ENCODE measurements at places on chromosomes 16 and 17.

GRCh38 chr17:76354317-76354729 is 607 bp upstream of the PRPSAP1 start:
- DNase-seq = no peak

DNA sequence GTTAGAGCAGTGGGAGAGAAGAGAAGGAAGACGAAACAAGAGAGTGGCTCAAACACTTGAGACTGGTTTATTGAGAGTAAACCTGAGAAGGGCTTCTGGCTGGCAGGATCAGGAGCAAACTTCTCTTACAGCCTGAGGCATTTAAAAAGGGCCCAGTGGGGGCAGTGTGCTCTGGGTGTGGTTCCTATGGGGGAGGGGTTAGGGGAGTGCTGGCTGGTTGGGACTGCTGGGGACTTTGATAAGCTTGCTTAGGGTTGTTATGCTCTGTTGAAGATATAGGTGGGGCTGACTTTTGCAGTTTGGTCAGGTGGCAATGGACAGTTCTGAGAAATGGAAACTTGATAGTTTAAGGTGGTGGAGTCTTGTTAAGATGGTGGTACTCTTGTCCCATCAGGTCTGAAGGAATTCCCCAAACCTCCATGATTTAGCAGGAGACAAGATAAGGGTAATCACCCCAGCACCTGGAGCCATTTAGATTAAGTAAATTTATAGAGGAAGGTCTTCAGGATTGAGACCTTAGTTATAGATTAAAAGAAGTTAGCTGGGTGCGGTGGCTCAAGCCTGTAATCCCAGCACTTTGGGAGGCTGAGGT is 79.3 kb downstream of the EMP2 start:
- no peak for DNase-seq

- DNase-seq = no peak
Measured at GRCh38 chr16:12143447-12144172, 167.1 kb downstream of the SNX29 start.

DNA sequence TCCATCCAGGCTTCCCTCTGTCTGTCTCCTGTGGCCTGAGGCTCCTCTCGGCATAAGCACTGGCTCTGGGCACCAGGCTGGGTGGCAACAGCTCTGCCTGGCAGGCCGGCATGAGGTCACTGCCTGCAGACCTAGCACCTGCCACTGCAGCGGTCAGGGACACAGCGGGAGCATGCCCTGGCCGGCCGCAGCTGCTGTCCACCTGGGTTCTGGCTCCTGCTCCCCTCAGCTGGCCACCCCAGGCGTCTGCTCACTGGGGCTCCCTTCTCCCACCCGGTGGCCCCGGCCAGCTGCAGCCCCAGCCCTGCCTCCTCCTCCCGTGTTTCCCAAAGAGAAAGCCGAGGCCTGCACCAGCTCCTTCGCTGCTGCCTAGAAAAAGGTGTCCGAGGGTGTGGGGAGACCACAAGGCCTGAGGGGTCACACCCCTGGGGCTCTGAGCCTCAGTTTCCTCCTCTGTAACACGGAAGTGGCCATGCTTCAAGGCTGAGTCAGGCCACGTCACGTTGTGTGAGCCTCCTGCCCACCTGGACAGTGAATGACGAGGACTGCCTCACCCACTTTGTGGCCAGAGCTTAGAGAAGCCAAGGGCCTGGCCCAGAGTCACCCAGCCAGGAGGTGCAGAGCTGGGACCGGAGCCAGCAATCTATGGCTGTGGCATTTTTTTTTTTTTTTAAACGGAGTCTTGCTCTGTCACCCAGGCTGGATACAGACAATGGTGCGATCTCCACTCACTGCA is 6.7 kb downstream of the NTHL1 start:
- DNase-seq = no peak

DNA sequence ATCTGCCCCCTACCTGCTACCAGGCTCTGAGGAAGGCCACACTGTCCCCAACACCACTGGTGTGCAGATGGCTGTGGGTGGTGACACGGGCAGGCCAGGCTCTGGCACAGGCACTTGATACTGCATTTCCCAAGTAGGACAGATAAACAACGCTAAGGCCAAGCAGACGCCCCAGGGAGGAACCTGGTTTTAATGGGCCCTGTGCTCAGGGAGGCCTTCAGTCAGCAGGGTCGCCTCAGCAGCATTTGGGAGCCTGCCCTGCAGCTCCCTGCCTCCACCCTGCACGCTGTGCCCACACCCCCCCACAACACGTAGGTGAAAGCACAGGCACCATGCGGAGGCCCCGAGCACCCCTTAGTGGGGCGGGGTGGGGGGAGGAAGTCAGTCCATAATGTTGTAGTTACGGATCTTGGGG is 3.3 kb upstream of the FASN start:
- no peak for DNase-seq

- no peak for DNase-seq
Measured at GRCh38 chr17:21212826-21213637, 929 bp downstream of the TMEM11 start.

- DNase-seq = no peak
Measured at GRCh38 chr17:82242977-82243647, 14.3 kb downstream of the SLC16A3 start.

DNA sequence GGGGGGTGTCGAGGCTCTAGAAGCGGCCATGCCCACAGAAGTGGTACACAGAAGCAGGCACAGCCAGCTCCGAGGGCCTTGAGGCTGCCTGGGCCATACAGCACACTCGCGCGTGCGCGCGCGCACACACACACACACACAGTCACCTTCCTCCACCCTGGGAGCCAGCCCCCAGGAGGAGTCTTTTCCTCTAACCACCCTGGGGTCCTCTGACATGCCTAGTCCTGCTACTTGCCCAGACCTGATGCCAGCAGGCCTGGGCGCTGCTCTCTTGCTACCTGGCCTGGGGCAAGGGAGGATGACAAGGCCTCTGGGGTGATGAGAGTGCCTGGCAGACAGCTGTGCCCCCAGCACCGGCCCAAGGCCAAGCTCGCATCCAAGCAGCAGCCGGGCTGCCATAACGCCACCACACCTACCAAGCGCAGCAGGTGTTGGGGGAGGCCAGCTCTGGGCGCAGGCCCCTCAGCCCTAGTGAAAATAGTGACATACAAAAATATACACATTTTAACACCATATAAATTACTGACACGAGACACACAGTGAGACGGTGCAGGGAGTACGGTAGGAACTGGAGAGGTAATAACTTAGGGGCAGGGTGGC is 41.1 kb downstream of the TSC2 start:
- no peak for DNase-seq

DNA sequence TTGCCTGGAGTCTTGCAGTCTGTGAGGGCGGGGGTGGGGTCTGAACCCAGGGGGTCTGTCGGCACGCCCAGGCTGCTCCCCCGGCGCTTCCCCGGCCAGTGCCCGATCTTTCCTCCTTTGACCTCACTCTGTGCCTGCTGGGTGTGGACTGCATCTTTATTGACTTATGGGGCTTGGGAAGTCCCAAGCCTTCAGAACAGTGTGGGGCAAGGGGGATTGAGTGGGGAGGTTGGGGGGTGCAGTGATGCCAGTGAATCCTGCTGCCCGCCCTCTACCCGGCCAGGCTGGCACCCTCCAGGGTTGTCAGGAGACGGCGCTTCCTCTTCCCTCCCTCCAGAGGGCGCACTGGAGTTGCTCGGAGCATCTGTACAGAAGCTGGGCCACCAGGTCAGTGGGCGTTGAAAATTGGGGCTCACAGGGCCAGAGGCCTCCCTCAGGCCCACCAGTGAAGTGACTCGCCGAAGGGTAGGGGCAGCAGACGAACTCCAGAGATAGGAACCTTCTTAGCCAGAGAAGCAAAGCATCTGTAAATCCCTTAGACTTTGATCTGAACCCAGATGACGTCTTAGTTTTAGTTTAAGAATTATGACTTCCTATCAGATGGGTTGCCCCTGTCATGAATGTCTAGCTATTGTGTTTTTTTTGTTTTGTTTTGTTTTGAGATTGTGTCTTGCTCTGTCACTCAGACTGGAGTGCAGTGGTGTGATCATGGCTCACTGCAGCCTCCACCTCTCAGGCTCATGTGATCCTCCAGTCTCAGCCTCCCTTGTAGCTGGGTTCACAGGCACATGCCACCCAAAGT is 184.8 kb upstream of the CIBAR2 start:
- DNase-seq = peak; percentile 57

DNA sequence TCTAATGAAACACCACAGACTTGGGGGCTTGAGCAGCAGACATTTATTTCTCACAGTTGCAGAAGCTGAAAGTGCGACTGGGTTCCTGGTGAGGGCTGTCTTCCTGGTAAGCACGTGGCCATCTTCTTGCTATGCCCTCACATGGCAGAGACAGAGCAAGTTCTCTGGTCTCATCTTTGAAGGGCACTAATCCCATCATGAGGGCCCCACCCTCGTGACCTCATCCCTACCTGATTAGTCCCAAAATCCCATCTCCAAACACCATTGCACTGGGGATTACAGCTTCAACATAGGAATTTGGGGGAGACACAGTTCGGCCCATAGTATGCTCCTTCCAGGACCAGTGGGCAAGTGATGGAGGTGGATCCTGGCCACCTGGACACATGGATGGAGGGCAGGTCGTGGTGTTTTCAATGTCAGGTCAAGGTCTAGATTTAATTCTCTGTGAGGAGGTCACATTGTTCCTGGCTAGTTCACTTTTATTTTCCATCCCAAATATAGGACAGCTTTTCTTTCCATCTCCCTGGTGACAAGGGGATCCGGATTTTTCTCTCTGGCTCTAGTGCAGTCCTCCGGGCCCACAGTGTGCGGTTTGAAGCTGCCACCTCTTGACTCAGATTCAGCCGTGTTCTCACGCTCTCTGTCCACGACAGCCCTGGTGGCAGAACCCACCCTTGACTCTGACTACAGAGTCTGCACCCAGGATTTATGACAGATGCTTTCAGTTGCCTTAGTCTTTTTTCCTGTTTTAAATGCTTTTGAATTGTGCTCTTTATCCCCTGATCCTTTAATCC is 160.5 kb upstream of the NOL11 start:
- DNase-seq = no peak

- no peak for DNase-seq
Measured at GRCh38 chr17:78623541-78623940, 46.3 kb upstream of the DNAH17 start.

Data from stimulated activated CD4-positive, alpha-beta T cell treated with anti-CD3 and anti-CD28 coated beads, Interleukin-4, amount 100 ng/mL, for 1 hour (primary cell).